Activated CD4-positive, alpha-beta T cell treated with anti-CD3 and anti-CD28 coated beads, Interleukin-2, amount 50 U/mL, for 4 hours (primary cell): ENCODE measurements at places on chromosomes 2 and 18.

DNA sequence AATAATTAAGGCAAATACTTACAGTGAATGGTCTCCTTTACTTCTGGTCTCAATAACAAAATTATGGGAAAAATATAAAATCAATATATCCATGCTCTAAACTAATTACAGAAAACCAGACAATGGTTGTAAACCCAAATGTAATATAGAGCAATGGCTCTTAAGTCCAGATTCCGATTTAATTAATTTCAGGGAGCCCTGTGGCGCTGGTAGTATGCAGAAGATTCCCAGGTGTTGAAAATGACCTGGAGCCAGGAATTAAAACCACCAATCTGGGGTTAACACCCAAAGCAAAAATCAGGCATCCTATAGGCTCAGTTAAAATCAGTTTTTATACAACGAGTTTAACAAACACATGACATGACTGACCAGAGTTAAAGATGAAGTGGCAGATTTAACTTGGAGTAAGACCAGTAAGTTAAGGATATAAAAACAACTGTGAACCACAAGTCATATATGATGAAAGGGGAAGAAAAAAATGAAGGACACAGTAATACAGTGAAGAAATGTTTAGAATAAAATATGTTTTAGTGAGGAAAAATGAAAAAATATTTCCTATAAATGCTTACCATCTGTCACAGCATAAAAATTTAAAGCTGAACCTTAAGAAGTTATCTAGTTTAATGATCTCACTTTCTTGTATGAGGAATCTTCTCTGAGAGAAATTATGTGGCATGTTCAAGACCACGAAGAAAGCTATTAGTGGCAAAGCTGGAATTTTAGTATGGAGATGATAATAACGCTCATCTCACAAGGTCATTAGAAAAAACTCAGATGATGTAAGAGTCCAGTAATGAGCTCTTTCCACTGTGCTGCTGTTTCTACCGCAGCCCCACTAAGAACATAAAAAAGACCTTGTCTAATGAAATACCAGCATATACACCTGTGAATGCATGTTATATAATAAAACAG, 45.8 kb upstream of the FLACC1 start:
- no peak for DNase-seq

DNA sequence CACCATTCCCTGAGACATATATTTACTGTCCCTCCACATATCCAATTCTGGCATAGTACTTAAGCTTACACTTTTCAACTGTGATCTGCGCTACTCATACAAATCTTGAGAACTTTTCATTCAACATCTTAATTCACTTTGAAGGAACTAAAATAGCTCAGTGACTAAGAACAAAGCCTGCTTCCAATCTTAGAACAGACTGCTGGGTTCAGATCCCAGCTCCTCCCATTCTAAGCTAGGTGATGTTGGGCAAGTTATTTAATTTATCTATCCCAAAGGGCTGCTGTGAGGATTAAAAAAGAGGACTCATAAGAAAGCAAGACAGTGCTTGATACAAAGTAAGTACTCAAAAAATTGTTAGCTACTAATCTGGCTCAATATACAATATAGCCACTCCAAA, 57.9 kb downstream of the UGP2 start:
- no peak for DNase-seq

- no peak for DNase-seq
These were observed 934.1 kb upstream of the KLHL29 start for GRCh38 chr2:22450831-22451230.

GRCh38 chr2:186584053-186584452, 5.8 kb upstream of the ITGAV start:
- no peak for DNase-seq

DNA sequence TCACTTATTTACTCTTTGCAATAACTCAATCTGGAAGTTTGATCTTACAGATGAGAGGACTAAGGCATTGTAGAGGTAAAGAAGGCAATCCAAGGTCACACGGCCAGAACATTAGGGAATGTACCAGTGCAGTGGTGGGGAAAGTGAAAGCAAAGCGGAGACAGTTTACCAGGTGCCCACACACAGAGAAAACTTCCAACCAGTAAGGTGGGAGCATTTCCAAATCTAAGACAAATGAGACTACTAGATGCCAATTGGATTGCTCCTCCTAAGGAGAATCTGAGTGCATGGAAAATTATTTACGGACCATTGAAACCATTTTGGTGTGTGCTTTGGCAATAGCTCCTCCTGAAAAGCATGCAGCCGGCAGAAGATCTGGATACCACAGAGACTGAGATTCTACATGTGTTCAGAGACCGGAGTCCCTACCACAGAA, 34.9 kb downstream of the SLC20A1 start:
- no peak for DNase-seq

DNA sequence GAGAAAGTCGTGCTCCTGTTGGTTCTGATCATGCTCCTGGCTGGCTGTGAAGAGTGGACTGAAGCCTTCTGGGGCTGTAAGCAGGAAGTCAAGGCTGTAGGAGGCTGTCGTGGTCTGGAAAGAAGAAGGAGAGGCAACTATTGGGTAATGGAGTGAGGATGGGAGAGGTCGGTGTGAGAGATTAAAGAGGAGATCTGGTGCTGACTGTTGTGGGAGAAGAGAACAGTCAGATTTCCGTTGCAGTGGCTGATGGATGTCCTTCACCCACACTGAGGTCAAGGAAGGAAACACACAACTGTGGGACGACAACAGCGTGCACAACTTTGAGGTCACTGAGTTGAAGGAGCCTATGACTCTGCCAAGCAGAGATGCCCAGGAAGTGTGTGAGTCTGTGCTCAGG, 2.8 kb upstream of the PSMD1 start:
- DNase-seq, result no peak

GRCh38 chr2:235343156-235343774, 150.6 kb upstream of the AGAP1 start:
- no peak for DNase-seq

DNA sequence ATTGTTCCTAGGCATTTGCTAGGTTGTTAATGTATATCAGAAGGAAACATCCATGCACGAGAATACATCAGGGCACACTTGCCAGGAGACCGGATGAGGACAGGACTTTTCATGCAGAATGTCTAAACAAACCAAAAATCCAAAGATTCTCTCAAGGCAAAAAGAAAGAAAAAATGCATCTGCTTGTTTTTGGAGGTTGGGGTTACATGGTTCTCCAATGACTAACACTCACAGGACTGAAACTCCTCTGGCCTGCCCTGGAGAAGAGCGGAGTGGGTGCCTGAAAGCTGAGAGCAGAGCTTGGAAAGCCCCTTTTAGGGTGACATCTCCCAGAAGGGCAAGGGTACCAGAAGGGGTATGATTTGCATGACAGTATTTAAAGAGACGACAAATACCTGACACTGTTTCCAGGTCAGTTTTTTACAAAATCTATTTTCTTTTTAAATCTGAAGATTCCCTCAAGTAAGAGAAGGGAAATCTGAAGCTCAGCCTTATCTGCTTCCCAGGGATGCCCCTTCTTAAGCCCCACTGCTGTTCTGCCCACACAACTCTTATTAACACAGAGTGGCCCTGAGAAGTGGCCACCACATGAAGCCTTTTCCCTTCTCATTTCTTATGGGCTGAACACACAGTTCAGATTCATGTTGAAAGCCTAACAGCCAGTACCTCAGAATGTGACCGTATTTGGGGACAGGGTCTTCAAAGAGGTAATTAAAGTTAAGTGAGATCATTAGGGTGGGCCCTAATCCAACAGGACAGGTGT, 216.4 kb downstream of the STK39 start:
- DNase-seq, result no peak

- no peak for DNase-seq
These were observed 663.9 kb upstream of the CHAC2 start for GRCh38 chr2:53103679-53104078.

DNA sequence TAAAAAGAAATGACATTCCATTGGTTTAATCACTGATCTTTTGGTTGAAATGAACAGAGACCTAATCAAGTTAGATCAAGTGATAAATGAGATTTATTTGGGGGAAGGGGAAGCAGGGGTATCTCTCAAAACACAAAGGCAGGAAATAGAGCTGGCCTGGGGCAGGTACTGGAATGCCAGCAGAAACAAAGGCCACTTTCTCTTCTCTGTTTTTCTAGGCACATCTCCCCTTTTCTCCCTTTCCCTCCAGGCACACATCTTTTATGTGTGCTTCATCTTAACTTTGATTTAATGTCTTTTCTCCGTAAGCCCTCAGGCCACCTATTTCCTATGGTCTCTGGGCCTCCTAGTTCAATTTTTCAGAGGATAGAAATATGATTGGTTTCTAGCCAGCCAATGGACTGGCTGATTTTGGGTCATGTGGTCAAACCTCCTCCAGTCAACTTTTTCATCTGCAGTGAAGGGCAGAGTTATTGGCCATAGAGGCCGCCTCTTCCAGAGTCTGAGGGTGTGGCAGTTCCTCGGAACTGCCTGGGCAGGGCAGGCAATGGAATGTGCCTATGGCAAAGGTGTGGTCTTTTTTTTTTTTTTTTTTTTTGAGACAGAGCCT, 58.9 kb upstream of the FAM136A start:
- no peak for DNase-seq

DNA sequence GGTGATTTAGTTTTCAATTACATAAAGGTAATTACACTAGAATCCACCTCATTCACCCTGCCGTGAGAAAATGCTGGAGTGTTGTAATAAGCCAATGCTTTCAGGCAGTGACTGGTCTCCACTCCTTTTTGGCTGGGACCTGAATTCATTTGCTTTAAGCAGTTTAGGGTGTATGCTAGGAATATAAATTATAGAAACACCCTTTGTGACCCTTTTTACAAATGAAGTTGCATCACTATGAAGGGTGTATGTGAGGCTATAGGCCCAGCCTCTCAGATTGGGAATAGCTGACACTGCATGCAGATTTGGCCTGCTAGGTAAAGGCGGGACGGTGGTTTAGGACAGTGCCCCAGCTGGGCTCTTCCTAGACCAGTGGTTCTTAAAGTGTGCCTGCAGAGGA, 50.8 kb upstream of the NFE2L2 start:
- DNase-seq, result no peak

- no peak for DNase-seq
These were observed 122.7 kb downstream of the TCF4 start for GRCh38 chr18:55465313-55465712.

DNA sequence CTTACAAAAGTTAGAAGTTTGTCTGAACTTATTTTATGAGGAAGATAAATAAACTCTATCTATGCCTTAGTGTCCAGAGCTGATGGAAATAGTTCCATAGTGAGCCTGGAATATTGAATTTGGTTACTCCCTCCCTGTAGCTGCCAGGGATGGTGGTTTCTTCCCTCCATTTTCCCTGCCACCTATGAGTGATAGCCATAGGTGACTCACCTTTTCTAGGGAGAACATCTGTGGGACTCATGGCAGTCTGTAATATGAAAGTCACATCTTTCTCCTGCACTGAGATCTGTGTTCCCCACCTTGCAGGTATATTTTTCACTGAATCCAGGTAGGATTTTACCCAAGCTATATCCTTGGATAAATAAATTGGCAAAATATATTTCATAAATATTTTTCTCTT, 148.8 kb downstream of the TPGS2 start:
- DNase-seq, result no peak

DNA sequence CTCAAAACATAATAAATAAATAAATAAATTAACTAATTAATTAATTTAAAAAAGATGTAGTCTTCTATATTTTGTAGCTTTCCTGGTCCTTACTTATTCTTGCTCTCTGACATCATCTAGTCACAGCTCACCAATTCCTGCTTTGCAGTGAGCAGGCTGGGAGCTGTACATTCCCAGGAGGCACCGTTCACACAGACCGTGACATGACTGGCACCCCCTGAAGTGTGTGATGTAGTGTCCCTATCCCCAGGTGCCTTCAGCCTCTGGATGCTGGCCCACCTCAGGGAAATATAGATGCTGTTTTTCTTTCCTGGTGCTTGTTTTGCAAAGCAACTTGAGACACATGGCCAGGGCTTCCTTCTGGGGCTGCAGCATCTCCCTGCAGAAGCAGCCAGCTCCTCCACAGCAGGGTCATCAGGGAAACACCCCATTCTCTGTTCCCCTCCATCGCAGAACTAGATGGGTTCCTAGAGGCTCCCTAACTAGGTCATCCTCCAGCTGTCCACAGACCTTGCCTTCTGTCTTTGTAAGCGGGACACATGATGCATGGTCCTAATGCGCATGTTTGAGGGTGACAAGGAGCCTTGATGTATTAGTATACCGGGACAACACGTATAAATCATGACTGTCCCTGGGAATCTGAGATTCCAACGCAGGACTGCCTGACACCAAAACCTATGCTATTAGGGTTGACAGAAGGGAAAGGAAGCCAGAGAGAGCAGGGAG, 76.4 kb downstream of the RHOB start:
- DNase-seq, result no peak

DNA sequence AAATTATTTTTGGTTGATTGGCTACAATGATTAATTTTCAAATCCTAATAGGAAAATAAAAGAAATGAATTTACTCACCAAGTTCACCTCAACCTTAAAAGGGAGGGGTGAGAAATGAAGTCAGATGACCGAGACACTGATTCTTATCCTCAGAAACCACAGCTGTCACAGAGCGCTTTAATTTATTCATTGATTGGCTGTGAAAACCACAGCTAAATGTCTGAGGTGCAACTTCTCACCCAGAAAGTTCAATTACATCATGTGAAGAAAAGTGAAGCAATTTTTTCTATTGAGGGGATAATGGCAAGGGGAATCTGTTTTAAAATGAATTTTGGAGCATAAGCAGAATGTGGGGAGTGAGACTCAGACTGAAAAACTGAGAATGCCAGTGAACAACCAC, 128.4 kb downstream of the RNF152 start:
- DNase-seq, result no peak

DNA sequence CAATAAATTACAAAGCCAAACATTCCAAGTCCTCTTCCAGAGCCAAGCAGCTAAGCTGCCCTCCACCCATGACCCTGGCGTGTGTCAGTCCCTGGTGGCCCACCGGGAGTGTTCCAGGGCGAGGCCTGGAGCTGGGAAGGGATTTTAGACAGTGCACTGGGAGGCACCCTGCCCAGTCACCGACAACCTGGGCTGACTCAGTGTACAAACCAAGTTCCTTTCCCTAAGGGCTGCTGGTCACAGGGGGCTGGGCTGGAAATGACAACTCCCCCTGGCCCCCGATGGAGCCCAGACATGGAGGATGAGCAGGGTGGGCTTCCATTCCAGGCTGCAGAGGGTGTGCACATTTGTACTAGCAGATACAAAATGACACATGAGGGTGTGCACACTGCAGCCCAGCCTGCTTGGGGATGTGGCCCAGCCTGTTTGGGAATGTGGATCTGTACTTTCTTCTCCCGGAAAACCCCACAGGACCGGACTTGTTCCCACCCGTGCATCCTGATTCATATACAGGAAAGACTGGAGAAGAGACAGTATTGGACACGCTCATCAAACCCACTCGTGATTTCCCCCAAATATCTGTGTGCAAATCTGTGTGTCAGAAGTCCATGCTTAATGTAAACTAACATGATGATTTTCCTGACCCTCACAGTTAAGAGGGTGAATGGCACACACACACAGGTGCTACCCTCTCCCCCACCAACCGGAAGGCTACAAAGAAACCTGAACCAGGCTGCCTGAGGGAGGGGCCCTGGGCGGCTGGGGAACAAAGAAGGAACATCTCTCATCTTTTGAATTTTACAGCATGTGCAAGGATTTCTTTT, 58.9 kb downstream of the NDUFA10 start:
- DNase-seq, result no peak
